ENCODE measurements at places on chromosomes 1 and 21.

- no peak for DNase-seq
Measured at GRCh38 chr1:110875216-110875731, 2.3 kb downstream of the CD53 start.

DNA sequence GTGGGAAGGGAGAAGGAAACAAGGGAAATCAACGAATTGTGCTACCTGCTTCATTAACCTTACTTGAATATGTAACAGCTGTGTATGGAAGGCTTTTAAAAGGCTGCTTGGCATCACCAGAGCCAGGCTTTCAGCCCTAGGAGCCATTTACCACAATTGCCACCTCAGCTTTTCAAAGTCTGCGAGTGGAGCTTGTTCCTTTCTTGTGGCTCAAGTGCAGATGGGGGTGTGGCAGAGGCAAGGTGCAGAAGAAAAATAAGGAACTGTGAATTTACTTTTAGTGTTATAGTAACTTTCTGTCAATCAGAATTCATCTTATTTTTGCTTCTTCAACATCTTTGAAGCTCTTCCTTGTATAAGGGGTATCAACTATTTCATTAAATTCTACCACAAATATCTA is 17.6 kb downstream of the CLCA2 start:
- no peak for DNase-seq

DNA sequence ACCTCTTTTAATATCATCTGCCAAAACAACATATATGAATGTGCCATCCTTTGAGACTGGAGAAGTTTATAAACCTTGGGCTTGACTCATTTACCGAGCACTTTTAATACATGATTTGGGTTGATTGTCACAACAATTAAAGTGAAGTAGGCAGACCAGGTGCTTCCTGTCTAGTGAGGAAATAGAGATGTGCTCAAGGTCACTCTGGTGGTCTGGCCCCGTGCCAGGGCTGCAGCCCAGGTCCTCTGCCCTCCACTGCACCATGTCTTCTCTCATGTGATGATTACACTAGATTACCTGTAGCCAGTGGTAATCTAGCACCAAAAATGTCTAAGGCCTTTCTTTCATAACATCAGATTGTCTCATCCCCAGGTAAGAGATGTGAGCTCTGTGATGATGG is 61.8 kb upstream of the LAMC2 start:
- no peak for DNase-seq

DNA sequence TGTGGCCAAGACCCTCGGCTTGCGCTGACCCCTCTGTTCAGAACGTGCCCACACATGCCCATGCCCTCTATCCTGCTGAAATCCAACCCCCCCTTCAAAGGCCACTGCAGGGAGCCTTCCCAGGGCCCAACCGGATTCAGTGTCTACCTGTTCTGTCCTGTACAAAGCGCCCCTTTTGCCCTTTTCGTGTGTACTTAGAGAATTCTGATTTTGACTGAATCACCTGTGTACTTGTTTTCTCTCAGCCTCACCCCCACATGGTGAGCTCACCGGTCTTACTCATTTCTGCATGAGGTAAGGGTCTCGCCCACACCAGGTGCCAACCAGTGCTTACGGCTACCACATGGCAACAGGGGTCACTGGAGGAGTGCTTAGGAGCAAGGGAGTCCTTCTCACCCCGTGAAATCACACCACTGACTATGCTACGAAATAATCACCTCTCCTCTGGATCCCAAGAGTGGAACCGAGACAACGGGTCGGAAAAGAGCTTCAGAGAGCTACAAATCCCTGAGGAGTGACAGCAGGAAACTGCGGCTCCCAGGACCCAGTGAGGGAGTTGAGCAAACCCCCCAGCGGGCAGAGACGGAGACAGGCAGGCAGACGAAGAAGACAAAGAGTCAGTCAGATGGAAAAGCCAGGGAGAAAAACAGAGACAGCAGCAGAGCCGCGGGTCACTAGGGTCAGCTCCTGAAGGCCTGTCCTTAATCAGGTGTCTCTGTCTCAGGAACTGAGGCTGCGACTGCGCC is 2.1 kb upstream of the S100A2 start:
- DNase-seq, result peak; percentile 71

GRCh38 chr21:45543710-45544448 is 1.6 kb upstream of the SLC19A1 start:
- DNase-seq, result no peak

DNA sequence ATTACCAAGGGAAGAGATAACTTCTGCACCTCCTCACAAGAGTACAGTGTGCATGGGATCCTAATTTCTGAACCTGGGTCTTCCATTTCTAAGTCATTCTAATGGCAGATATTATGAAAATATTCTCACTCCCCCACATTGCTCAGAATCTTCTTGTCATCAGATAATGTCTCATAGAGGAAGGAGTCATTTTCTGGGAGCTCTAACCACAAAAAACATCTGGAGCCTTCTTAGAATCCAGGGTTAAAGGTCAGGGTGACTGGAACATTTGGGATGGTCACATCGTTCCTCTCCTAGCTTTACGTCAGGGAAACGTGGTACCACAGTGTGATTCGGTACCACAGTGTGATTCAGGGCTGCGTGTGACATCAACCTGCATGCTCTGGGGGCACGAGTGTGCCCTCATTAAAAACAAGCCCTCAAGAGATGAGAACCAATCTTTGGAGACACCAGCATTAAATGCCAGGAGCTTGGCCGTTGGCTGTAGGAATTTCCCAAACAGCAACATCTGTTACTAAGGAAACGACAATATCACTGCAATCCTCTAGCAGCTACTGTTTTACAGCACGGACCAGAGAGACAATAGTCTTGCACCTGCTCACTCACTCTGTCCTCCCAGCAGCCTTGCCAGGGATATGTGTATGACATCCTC is 179.1 kb downstream of the PSMG1 start:
- peak; percentile 89 for DNase-seq

- no peak for DNase-seq
Measured at GRCh38 chr1:53599481-53599880, 139.5 kb downstream of the GLIS1 start.

DNA sequence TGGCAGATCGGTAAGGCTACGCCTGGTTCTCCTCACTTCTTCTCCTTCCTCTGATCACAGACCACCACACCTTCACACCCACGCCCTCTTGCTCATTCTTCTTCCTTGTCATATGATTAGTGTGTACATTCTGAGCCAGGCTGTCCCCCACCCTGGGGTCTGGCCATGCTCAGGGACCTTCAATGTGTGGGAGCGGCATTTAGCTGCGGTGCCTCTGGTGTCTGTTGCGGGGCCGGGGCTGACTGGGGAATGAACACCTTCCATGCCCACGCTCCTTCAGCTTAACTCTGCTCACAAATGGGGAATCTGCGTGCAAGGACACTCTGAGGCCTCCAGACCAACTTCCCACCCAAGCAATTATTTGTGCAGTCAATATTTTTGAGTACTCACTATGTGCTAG is 29.4 kb downstream of the QSOX1 start:
- no peak for DNase-seq

- DNase-seq, result no peak
Measured at GRCh38 chr1:34776911-34777310, 4.1 kb upstream of the GJB3 start.

DNA sequence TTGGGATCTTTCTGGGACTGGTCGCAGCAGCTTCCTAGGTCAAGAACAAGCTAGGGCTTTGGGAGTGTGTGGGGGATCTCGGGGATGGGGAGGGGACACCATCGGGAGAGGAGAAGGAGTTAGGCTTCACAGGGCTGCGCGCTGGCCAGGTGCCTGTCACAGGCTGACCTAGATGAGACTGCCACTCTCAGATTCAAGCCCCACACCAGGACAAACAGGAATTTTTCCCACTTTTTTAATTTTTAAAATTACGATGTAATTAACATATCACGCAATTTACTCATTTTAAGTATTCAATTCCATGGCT is 180.6 kb downstream of the CAMTA1 start:
- DNase-seq, result no peak

DNA sequence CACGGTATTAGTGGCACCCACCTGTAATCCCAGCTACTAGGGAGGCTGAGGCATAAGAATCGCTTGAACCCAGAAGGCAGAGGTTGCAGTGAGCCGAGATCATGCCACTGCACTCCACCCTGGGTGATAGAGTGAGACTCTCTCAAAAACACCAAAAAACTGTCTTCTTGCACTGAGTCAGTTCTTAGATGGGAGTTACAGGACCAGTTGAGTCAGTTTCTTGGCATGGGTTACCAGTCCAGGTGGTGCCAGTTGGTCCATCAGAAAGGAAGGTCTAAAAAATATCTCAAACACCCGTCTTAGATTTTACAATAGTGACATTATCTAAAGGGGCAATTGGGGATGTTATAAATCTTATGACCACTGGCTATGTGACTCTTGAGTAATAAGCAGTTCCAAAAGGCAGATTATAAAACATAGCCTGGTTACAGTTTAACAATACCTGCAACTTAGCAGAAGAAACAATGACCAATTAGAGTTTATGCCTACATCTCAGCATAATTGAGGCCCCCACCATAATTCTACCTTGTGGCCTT is 206.9 kb upstream of the FGGY start:
- peak; percentile 10 for DNase-seq

GRCh38 chr1:201711811-201712210 is 117.1 kb upstream of the IPO9 start:
- no peak for DNase-seq

DNA sequence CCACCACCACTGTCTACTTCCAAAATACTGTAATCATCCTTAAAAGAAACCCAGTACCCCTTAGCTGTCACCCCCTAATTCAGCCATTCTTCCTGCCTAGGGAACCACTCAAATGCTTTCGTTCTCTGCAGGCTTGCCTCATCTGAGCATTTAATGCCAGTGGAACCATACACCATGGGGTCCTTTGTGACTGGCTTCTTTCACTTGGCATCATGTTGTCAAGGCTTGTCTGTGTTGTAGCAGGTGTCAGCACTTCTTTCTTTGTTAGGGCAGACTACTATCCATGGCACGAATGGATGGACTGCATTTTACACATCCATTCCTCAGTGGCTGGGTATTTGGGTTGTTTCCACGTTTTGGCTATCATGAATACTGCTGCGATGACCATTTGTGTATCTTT is 28.5 kb downstream of the SH3BGR start:
- no peak for DNase-seq

DNA sequence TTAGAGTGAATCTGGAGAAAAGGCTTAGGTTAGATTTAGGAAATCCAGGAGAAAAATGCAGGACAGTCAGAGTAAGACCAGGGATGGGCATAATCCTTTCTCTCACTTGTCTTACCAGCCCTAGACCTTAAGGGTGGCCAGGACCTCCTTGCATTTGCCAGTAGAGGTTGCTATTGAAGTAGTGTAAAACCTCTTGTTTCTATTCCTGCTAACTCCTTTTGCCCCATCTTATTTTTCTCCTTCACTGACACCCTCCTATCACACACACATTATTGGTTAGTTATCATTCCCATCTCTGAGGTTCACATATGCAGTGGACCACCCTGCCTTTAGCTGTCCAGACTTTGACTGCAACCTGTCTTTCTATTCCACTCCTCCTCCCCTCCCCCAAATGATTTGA is 75.0 kb upstream of the MACF1 start:
- DNase-seq, result peak; percentile 58

GRCh38 chr1:198713081-198713480 is 74.2 kb downstream of the PTPRC start:
- DNase-seq, result peak; percentile 69

DNA sequence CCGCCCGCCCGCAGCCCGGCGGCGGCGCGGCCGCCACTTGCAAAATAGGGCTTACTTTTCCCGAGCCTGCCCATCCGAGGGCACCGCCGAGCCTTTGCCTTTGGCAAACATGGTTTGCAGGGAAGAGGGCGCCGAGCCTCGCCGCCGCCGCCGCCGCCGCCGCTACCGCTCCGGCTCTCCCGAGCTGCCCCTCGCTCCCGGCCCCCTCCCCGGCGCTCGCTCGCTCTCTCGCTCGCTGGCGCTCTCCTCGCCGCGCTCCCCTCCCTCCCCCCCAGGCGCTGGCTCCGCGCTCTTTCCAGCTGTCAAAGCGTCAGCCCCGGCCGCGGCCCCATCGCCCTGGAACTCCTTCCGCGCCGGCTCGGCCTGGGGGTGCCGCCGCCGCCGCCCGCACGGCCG is 298 bp downstream of the SSBP3 start:
- no peak for DNase-seq

GRCh38 chr1:31324992-31325391 is 28.2 kb downstream of the ZCCHC17 start:
- no peak for DNase-seq

- DNase-seq, result no peak
Measured at GRCh38 chr1:157371221-157371620, 181.1 kb downstream of the FCRL5 start.

GRCh38 chr1:184648856-184649201 is 105.8 kb downstream of the EDEM3 start:
- DNase-seq, result no peak

DNA sequence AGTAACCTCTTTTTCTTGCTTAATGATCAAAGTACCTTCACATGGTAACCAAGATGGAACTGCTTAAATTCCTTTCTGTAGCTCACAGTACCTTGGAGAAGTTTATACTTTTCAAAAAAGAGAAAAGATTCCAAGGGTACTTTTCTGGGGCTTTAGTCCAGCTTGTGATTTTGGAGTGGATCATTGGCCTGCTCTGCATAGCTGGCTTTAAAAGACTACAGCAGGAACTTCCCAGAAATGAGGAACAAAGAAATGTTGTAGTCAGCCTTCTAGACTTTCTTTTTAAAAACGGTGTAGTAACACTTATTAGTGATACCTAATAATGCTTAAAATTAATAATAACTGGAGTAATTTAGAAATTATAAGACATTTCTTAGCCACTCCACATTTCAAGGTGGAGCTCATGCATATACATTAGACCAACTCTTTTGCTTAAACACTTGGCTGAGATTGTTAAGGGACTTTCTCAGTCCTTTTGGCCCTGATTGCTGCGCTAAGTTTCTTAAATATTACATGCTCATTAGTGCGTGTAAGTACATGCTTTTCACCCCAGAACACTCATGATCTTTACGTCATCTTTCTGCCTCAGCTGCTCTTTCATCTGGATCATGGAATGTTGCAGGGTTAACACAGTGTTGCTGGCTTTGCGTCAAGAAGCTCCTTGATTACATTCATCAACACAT is 57.3 kb downstream of the SDCCAG8 start:
- DNase-seq, result no peak

- DNase-seq, result no peak
Measured at GRCh38 chr21:46150491-46151121, 4.8 kb downstream of the FTCD start.

DNA sequence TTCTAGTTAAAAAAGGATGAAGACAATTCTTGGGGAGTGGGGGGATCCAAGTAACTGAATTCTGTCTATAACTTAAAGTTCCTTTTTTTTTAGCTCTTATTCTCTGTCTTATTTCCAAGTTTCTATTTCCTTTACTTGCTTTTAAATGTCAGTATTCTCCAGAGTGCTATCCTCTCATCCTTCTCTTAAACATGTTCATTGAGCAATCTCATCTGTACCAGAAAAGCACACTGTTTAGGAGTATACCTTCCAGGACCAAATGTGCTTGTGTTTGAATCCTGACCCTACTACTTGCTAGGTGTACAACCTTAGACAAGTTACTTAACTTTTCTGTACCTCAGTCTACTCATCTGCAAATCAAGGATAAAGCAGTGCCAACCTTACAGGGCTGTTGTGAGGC is 50.1 kb downstream of the AKT3 start:
- DNase-seq, result peak; percentile 20

- no peak for DNase-seq
Measured at GRCh38 chr1:111786669-111787207, 31.0 kb downstream of the DDX20 start.

- DNase-seq, result no peak
Measured at GRCh38 chr1:30371888-30372791, 351.2 kb downstream of the MATN1 start.

Data from IMR-90 (cell line).